ENCODE measurements at places on chromosomes 3 and 15.
A peak's percentile ranks its signal among the peaks of the same experiment; 100 is the strongest.

DNA sequence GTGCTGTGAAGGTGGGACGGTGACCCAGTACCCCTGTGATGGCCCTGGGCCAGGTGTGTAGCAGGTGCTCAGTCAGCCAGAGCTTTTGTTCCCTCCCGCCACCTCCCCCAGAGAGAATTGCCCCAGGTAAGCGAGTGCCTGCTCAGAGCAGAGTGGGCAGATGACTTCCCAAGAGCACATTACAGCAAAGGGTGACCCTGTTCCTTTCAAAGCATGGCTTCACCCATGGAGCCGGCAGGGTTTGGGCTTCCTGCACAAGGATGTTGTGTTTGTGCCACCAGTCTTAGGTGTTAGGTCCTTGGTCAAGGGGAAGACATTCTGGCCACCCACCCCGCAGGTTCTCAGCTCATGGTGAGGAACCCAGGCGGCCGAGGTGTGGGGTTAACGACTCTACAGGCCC, 30.7 kb downstream of the SLC6A6 start:
- no peak for DNase-seq

DNA sequence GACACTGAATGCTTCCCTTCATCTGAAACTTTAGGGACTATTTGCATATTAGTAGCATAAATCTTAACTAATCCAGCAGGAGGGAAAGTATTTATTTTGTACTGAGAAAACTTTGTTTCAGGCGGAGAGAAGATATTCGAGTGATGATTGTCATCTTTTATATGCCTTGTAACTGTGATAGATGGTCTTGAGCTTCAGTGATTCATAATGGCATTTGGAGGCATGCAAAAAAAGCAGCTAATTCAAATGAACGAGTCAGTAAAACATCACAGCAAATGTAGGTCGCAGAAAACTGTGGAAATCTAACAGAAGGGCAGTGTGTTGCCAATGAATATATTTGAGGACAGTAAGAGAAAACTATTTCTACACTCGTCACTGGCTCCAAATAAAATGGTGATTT, 643.7 kb upstream of the NAALADL2 start:
- peak; percentile 50 for DNase-seq

GRCh38 chr3:192364316-192364715, 363.0 kb downstream of the FGF12 start:
- no peak for DNase-seq

- DNase-seq: no peak
Observed at GRCh38 chr3:59456852-59457485, 407.1 kb upstream of the CFAP20DC start.

DNA sequence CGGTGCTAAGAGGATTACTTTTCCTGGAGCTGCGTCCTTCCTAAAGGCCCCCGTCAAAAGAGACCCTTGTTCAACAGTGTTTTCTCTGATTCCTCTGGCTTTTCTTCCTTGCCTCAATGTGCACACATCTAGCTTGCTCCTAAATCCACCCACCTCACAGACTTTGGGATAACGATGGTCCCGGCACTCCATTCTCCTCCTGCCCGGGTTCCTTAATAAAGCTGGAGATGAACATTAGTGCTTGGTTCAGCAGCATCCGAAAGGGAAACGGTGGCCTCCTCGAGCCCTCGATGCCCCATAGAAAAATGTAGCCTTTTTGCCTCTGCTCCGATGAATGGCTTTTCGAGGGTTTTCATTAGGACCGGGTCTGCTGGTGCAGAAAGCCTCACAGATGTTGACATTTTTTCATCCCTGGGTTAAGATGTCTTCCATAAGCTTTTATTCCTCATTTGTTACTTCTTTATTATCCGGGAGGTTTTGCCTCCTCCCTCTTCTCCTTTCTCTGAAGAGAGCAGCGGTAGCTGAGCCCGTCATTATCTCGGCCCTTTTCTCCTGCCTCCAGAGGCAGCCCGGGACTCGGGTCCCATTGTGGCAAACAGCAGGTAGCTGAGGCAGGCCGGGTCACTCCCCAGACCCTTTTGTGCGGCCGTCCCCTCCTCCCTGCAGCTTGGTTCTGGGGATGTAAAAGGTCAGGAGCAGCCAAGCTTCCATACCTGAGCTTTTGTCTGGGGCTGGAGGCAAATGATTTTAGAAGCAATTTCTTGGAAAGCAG, 64.6 kb downstream of the CPN2 start:
- DNase-seq: no peak

DNA sequence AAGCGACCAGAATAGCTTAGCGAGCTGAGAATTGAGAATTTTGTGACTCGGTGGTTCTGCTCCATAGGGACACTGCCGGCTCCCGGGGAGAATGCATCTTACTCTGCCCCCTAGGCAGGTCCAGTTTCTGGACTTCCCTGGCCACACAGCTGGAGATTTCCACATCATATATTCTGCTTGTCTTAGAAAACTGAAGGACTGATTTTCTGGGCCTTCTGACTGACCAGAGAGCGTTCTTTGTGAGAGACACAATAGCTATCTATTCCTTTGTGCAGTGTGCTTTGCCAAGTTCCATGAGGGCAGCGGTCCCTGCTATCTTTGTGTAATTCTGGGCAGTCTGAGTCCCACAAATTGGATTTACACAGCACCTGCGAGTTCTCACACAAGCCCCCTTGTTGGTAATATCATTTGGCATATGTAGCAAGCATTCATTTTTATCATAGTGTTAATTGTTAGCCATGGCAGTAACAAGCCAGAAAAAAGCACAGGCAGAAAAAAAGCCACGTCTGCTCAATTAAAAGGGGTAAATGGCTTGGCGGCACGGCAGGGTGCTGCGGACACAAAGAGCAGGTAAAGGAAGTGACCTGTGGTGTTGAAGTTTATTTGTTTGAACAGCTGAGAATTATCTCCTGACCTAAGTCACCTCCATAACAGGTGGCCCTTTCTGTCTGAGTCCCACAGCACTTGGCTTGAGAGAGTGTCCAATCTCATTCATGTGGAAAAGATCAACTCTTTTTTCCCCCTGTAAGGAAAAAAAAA, 688.7 kb downstream of the TUSC7 start:
- no peak for DNase-seq

DNA sequence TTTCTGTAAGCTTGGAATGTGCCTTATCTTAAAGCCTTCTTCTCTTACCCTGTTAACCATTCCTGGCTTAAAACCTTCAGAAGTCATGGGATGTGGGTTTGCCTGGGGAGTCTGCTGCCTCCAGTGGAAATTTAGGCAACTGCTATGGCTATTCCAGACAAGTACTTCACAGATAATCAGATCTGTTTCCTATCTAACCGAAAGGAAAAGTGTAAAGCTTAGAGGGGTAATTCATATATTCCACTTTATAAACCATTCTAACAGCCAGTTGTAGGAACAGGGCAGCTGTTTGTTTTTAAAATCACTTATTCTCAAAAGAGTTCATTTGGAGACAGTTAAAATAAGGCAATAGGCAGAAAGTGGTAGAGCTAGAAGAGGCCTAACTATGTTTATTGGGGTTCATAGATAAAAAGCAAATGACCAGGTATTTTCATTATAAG, 219.9 kb downstream of the TCF12 start:
- DNase-seq: no peak

GRCh38 chr3:142374687-142375086, 73.2 kb downstream of the XRN1 start:
- DNase-seq: no peak

GRCh38 chr3:8579096-8579495, 65.5 kb downstream of the SSUH2 start:
- no peak for DNase-seq

DNA sequence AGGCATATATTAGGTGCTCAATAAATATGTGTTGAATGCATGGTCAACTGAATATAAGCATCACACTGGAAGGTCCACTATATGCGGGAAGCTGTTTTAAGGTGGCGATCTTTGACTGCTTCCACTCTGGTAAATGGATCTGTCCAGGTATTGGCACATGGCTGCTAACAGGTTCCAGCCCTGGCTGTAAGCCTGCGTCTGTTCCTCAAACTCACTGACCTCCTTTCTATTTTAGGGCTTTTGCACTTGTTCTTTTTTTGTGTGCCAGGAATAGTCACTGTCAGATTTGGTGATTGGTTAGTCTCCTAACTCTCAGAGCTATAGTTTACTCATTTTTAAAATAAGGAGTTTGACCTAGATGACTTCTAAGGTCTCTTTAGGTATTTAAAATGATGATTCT, 46.2 kb downstream of the ADAMTSL3 start:
- no peak for DNase-seq

DNA sequence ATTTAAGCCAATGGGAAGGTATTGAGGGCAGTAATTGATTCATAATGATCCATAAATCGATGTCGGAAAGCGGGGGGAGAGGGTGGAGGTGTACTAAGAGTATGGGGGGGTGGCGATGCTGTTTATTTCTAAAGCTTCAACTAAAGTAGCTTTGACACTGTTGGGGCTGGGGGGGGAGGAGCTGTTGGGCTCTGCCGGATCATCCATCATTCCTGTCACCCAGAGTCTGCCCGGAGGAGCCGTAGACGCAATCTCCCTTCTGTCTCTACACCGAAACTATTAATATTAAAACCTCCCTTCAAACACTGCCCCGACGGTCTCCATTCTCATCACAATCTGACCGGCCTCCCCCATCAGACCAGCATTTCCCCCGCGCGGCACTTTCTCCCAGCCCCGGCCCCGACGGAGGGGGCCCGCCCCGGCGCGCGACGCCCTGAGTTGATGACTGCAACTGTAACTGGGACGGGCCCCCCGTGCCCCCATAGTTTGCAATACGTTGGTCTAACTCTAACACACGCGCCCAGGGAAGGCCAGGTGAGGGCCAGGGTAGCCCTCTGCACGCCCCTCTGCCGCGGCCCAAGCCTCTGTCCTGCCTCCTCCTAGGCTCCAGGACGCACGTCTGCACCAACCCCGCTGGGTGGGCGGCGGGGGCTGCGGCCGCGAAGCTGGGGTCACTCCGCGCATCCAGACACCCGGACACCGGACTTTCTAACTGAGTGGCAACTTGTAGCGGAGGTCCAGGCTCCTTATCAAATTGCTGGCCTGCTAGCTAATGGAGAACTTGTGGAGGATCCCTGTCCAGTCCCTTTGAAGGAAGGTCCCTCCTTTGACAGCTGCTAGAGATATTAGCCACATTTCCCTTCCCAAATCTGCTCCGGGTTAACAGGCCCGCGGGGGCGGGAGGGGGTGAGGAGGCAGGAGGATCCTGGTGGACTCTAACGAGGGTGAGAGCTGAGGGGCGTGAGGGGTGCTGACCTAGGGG, 212.0 kb downstream of the MEIS2 start:
- DNase-seq: no peak

DNA sequence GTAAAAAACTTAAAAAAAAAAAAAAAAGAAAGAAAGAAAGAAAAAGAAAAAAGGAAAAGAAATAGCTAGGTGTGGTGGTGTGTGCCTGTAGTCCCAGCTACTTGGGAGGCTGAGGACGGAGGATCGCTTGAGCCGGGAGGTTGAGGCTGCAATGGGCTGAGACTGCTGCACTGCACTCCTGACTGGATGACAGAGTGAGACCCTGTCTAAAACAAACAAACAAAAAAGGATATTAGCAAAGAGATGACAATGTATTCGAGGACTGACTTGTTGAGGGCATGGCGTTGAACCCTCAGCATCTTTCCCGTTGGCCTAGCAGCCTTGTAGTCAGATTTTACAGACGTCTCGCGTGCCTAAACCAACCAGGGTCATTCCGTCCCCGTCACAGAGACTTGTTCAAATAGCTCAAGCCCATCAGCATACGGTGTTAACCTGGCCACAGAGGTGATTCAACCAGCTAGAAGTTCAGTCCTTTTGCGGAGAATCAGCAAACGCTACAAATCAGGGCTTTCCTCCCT, 528 bp upstream of the NIT2 start:
- no peak for DNase-seq

DNA sequence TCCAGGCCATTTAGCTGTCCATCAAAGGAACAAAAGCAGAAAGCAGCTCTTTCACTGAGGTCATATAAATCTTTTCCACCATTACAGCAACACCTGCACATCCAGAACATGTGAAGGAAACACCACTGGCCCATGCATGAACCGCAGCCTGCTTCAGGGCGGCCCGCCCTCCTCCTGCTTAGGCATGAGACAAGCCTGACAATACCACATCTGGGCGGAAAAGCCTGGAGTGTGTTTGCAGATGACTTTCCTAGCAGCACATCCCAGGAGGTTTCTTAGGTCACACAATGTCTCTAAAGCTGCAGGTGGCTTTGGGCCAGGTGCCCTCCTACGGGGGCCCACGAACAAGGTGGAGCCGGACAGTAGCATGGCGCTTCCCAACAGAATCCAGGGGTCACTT, 19.6 kb downstream of the CYFIP1 start:
- DNase-seq: no peak

DNA sequence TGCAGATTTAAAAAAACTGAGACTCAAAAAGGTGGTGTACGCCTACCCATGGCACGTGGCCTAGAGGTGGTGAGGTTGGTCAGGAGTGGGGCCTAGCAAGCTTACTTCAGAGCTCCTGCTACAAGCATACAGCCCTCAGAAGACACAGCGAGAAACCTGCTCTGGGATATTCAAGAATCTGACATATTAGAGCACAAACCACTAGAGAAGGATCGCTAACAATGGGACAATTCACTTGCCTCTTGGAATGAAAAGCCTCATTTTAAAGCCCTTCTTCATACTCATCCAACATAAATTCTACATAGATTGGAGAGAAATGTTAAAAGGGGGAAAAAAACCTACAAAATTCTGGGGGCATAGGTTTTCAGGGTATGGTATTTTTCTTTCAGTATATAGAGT, 118.0 kb upstream of the ARHGEF3 start:
- no peak for DNase-seq

GRCh38 chr3:194257916-194258668, 93.0 kb downstream of the CPN2 start:
- no peak for DNase-seq

- DNase-seq: no peak
Observed at GRCh38 chr3:2356298-2356950, 257.8 kb downstream of the CNTN4 start.

GRCh38 chr3:151707216-151707615, 26.5 kb upstream of the AADACL2 start:
- no peak for DNase-seq

GRCh38 chr15:28107111-28107903, 8.2 kb upstream of the OCA2 start:
- no peak for DNase-seq

DNA sequence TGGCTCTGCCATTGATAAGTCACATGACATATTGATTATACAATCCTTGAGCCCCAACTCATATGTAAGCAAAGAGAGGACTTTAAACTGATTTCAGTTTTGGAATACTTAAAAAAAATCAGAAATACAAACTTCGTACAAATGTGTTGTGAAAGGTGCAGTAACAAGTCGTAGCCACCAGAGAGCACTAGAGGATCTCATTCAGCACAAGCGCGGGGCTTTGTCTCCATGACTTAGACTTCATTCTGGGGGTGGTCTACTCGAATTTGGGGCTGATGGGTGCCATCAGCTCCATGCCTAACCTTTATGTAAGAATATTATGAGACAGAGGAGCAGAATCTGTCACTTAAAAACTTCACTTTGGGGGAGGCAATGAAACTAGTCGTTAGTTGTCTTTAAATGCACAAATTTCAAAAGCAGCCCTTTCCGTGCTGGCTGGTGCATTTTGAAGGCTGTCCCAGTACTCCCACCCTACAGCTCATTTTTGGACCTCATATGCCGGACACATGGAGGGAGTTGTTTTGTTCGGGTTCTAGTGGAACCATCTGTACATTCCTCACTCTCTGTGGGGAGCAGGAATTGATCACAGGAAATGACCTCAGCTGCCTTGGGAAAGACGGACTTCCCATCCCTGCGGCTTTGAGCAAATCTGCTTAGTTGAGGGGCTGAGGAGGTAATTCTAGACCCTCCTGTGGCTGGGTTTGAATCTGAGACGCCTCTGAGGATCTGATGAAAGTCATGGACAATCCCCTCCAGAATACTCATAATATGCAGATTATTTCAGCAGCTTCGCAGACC, 27.5 kb upstream of the MASP1 start:
- DNase-seq: peak; percentile 50

GRCh38 chr3:14474363-14475081, 65.6 kb downstream of the GRIP2 start:
- DNase-seq: no peak

Measured in GM04503 (cell line).